ENCODE measurements at places on chromosomes 5 and 9.

- no peak for DNase-seq
Observed at GRCh38 chr9:89491694-89492093, 6.2 kb downstream of the SEMA4D start.

GRCh38 chr5:118257066-118257465, 731.3 kb downstream of the DTWD2 start:
- no peak for DNase-seq

DNA sequence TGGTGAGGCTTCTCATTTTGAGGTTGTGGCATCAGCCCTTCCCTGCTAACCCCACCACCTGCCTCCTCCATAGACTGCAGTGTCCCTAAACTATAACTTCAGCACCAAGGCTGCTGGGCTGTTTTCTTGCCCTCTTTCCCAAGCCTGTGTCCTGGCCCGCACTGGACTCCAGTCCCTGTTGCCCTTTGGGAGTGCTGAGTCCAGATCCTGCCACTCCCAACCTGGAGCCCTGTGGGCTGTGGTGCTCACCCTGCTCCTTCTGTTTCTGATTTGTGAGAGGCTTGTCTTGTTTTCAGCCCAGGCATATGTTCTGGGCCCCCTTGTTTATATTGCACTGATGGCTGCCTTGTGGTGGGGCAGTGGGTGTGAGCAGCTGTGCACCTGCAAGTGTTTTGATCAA, 39.7 kb upstream of the RNU6ATAC start:
- no peak for DNase-seq

GRCh38 chr9:15642369-15642962, 89.6 kb downstream of the CCDC171 start:
- no peak for DNase-seq

- no peak for DNase-seq
Observed at GRCh38 chr5:14063138-14063537, 80.0 kb upstream of the TRIO start.

- DNase-seq: no peak
Observed at GRCh38 chr5:146548781-146549449, 32.9 kb upstream of the GPR151 start.

- no peak for DNase-seq
Observed at GRCh38 chr9:74951725-74952151, 974 bp downstream of the C9orf40 start.

GRCh38 chr5:56962286-56962685, 10.4 kb upstream of the MIER3 start:
- no peak for DNase-seq

DNA sequence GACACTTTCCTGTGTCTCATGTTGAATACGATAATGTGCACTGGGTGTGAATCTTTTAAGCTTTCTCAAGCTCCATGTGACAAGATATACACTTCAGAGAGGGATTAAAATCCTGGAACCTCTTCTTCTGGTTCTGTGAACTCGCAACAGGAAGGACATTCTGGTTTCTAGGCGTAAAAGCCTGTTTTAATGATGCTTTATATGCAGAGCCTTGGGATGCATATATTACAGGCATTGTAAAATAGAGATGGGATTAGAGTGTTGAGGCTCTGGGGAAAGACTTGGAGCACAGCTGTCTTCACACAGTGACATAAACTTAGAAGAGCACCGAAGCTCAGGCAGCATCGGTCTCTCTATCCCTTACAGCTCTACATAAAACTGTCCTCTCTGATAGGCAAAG, 107.7 kb upstream of the SV2C start:
- no peak for DNase-seq

All from stimulated activated CD8-positive, alpha-beta memory T cell treated with anti-CD3 and anti-CD28 coated beads, Interleukin-12 subunit alpha, Interleukin-12 subunit beta, amount 100 ng/mL, for 4 hours (primary cell).